Amniotic stem cell (primary cell): ENCODE measurements at places on chromosomes 5 and 9.

GRCh38 chr5:14263699-14264098 is 120.6 kb downstream of the TRIO start:
- no peak for DNase-seq

GRCh38 chr5:88952344-88952743 is 69.4 kb upstream of the MEF2C start:
- no peak for DNase-seq

DNA sequence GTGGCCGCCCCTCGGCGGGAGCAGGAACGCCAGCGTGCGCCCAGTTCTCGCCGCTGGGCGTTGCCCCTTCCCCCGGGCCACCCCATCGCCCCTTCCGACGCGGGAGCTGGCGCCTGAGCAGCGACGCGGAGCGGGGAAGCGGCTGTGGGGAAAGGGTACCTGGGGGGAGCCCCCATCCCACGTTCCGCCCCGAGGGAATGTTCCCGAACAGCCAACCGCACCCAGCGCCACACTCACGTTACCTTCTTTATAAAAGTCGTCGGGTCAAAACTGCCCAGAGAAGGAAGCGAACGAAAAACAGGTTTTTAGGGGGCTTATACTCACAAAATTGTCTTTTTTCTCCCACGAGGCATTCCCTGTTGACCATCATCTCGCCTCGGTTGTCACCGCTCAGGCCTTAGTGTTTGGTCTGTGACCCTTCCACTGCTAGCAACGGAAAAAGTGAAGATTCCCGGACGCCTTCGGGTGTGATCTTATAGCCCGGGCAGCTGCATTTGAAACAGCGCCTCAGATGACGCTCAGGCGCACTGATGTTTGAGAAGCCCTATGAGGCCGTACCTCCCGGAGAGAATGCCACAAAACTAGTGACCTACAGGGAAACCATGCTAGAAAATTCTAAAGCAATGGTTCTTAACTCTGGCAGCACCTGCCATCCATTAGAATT is 475 bp upstream of the GOLM1 start:
- peak; percentile 61 for DNase-seq

DNA sequence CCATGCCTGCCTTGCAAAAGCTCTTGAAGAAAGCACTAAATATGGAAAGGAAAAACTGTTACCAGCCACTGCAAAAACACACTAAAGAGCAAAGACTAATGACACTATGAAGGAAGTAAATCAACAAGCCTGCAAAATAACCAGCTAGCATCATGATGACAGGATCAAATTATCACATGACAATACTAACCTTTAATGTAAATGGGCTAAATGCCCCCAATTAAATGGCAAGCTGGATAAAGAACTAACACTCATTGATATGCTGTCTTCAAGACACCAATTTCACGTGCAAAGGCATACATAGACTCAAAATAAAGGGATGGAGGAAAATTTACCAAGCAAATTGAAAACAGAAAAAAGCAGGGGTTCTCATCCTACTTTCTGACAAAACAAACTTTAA is 231.8 kb upstream of the RGMB start:
- no peak for DNase-seq

GRCh38 chr9:69078581-69078980 is 43.0 kb downstream of the FXN start:
- DNase-seq, result no peak

DNA sequence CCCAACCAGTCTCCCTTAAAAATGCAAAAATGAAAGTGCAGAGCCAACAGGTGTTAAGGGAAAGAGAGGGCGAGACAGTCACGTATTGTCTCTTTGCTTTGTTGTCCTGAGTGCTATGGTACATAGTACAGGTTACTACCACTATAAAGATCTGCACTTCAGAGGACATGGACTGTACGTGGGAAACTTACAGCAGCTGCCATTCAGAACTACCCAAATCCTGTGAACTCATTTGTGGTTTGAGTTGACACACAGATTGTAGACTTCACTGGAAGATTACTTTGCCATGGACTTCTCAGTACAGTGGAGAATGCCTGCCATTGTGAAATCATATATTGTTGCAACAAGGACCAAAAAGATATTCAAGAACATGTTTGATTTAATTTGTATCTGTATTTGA is 34.8 kb downstream of the FBXO38 start:
- no peak for DNase-seq

- no peak for DNase-seq
These were observed 779.3 kb upstream of the ACO1 start for GRCh38 chr9:31605164-31605563.

- no peak for DNase-seq
These were observed 52.8 kb upstream of the CAST start for GRCh38 chr5:96609369-96609768.

GRCh38 chr5:56055859-56056258 is 61.1 kb upstream of the IL6ST start:
- no peak for DNase-seq

DNA sequence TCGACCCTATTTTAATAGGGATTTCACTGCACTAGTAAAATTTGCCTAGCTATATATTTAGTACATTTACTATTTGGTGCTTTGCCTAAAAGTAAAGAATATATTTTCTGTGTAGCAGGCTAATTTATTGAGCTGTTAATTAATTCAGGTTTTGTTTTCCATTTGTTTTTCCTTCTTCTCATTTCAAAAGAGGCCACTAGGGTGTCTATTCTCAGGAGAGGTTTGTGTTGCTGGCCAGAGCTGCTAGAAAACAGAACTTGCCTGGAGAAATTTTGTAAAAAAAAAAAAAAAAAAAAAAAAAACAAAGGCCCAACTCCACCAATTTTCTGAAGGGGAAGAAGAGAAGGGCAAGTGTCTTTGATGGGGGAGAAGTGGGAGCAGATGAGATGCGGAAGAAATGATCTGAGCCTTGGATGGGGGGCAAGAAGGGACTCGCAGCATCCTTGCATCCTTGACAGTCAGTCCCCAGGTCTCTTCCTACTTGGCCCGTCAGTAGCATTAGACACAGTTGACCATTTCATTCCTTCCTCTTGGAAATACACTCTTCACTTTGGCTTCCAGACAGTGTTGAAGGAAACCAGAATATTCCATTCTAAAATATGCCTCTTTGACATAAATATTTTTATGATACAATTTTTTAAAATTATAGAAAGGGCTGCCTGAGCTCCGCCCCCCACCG is 318.5 kb downstream of the TRPM3 start:
- no peak for DNase-seq

DNA sequence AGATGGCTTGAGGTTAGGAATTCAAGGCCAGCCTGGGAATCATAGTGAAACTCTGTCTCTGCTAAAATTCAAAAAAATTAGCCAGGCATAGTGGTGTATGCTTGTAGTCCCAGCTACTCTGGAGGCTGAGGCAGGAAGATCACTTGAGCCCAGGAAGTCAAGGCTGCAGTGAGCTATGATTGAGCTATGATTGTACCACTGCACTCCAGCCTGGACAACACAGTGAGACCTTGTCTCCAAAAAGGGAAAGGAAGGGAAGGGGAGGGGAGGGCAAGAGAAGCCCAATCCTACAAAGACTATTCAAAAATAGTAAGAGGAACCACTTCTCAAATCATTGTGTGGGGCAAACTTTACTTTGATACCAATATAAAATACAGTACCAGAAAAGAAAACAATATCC is 11.2 kb downstream of the SEMA4D start:
- no peak for DNase-seq

DNA sequence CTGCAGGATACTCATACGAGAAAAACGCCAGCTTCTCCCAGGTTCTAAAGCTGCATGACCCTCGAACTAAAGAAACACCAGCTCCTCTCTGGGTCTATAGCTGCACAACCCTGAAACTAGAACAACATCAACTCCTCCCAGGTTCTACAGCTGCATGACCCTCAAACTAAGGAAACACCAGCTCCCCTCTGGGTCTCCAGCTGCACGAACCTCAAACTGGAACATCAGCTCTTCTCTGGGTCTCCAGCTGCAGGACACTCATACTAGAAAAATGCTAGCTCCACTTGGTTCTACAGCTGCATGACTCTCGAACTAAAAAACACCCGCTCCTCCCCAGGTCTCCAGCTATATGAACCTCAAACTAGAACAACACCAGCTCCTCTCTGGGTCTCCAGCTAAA is 811.1 kb downstream of the CDH9 start:
- DNase-seq, result no peak

DNA sequence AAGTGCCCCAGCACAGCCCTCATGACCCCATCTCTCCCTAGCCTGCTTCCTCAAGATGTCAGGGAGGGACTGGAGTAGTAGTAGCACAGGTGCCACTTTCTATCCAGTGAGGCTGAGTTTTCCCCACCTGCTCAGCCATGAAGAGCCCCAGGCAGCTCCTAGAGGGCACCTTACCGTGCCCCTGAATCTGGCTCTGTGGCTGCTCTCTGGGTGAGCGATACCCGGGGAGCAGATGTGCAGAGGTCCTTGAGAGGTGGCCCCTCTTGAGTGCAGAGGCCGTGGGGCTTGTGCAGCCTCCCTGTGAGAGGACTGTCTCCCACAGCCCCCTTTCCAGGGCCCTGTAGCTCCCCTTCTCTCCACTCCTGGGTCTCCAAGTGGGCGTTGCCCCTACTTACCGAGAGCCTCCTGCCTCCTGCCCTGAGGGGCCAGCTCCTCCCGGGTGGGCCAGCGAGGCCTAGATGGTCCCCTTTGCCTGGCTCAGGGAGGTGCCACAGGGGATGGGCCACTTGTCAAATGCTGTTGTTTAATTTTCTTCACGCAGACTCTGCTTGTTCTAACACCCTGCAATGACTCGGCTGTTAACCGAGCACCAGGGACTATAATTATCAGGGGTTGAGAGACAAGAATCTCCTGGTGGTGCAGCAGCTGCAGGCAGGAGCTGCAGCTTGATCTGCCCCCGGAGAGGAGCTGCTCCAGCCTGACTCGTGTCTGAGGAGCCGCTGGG is 29.6 kb upstream of the PITX1 start:
- DNase-seq, result no peak

GRCh38 chr5:154603485-154603884 is 125.5 kb upstream of the HAND1 start:
- no peak for DNase-seq

DNA sequence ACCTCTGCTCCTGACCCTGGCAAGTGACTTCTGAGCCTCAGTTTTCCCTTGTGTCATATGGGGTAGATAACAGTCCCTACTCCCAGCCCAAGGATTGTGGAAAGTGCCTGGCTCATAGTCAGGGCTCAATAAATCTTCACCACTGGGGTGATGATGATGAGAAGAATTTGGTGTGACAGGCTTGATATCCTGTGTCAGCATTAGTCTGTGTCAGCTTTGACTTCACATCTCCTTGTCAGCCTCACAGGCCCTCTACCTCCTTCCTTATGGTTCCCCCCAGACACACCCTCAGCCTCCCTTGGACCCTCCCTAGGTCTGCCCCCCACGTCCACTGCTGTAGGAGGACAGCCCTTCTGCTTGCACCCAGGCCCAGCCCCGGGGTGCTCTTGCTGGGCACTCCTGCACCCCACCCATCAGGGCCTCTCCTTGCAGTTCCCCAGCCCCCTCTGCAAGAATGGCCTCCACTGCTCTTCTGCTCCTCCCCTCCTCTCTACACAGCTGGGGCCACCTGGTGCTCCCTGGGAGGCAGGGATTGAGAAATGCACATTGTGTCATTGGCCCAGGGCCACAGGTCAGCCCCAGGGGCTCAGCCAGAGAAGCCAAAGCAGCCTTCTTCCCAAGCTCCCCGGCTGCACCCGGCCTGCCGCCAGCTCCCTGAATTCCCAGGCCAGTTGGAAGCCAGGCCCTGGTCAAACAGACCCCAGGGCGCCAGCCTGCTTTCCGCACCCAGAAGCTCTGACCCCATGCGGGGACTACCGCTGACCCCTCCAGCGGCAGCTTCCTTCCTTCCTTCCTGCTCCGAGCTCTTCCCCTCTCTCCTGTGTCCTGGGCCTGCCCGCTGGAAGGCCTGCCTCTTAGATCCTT is 7.7 kb downstream of the FGFR4 start:
- no peak for DNase-seq

DNA sequence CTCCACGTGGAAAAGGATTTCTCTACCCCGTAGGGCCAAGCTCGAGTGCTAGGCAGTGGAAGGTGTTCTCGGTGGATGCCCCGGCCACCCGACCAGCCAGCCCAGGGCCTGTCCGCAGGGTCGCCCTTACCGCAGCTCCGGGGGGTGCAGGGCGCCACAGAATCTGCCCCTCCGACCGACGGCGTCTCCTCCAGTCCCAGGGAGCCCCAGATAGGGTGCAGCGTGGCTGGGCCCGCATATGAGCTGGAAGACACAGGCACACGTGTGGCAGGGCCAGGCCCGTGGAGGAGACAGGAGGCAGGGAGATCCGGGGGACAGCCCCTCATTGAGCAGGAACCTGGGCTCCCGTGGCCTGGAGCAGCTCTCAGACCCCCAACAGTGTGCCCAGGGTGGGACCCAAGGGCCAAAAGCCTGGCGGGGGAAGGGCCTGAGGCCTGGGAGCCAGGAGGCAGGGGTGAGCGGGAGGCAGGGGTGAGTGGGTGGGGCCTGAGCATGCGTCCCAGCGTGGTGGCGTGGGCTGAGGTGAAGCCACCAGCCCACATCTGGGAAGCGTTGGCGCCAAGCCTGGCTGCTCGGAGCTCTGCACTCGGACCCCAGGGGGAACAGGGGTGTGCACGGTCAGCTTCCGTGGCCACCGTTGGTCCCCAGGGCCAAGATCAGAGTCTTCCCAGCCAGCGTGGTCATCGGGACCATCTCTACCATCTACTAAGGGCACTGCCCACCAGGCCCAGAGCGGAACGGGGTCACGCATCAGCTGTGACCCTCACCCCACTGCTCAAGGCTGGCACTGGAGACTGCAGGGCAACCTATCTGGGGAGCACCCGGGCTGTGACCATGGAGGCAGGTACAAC is 22.2 kb downstream of the CCDC187 start:
- DNase-seq, result no peak

DNA sequence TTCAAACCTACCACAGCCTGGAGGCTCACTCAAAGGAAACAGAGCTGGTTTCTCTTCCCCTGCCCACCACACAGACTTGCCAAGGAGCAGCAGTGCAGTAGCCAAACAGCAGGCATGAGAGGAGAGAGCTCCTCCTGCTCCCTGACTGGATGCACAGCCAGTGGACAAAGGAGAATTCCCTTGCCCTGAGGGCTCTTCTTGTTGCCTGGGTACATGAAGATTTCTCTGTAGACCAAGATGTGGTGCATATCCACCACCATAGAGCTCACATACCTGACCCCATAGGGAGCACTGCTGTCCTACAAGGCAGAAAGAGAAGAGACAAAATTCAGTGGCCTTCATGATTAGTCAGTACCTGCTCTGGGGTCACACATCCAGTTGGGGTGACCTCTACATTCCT is 56.3 kb upstream of the SPATA31E1 start:
- DNase-seq, result no peak
